ENCODE measurements at places on chromosomes 2 and 18. TPM values are rescaled to one million over a fixed set of nuclear protein-coding genes. Genes with fewer than 3 reads are reported as not detected.

- DNase-seq: no peak
These were observed 32.7 kb downstream of the EIPR1 start for GRCh38 chr2:3344897-3345296.

- DNase-seq: no peak
These were observed 34.8 kb downstream of the POU3F3 start for GRCh38 chr2:104888489-104889258.

- no peak for DNase-seq
These were observed 12.8 kb upstream of the IHH start for GRCh38 chr2:219073413-219074129.

FAM237A gene
- not detected for total RNA-seq

DRC1 gene
- total RNA-seq: not detected

NT5DC4 gene
- 1.2 TPM for total RNA-seq

Measured in liver (tissue), 10 donors.